Smooth muscle cell of the brain vasculature (primary cell): ENCODE measurements at places on chromosomes 6 and 20.
A peak's percentile ranks its signal among the peaks of the same experiment; 100 is the strongest.

DNA sequence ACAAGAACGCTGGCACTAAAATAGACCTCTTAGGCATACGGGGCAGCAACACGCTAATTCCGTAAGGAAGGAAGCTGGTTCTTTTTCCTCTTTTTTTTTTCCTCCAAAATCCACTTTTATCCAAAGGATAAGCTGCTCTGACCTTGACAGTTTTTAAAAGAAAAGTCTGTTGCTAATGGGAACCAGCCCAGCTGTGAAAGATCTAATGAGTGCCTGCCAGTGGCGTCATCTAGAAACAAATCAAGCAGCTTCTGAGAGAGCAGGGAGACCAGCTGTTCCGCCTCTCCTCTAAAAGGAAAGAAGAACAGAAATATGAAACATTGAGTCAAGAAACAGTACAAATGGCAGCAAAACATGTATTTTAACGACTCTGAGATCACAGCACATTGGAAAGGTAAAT, 78.6 kb downstream of the FAXC start:
- no peak for DNase-seq

GRCh38 chr6:147063469-147064031, 140.7 kb upstream of the STXBP5 start:
- peak; percentile 32 for DNase-seq

GRCh38 chr6:117989086-117989485, 82.0 kb downstream of the SLC35F1 start:
- no peak for DNase-seq

DNA sequence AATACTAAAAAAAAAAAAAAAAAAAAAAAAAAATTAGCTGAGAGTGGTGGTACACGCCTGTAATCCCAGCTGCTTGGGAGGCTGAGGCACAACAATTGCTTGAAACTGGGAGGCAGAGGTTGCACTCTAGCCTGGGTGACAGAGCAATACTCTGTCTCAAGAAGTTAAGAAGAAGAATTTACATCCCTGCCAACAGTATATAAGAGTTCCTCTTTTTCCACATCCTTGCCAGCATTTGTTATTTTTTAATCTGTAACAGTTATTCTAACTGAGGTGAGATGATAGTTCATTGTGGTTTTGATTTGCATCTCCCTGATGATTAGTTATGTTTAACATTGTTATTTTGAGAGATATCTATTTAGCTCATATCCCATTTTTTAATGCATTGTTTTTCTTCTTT, 20.3 kb upstream of the DYNLRB1 start:
- no peak for DNase-seq

- DNase-seq, result no peak
Observed at GRCh38 chr6:83592770-83593394, 80.5 kb downstream of the PRSS35 start.

DNA sequence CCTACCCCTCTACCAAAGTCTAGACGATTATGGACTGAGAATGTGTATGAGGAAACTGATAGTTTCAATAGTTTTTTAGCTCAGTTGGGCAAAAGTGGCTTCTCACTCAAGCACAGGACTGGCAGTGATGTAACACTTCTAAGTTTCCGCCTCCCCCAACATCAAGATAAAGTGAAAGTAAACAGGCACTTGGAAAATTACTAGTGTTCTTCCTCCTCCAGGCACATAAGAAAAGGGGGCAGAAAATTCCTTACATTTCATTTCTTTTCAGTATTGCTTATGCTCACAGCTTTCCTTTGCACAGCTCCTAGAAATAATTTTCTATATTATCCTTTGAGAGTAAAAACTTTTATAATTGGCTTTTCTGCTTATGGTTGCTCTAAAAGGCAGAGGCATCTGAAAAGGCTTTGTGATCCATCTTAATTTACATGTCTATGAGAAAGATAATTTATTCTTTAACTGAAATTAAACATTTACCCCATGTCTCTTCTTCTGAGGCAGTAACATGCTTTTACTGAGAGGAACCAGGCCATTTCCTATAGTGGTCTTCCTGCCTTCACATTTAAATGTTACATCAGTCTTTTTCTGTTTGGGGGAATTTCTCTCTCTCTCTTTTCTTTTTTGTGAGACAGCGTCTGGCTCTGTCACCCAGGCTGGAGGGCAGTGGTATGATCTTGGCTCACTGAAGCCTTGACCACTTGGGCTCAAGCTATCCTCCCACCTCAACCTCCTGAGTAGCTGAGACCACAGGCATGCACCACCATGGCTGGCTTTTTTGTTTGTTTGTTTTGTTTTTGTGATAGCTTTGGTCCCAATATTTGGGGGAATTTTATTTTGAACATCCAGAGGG, 65.0 kb upstream of the EEF1A1 start:
- DNase-seq, result no peak

GRCh38 chr6:138769102-138769676, 4.4 kb upstream of the CCDC28A start:
- no peak for DNase-seq

GRCh38 chr6:13523826-13524622, 36.6 kb upstream of the GFOD1 start:
- DNase-seq, result no peak

DNA sequence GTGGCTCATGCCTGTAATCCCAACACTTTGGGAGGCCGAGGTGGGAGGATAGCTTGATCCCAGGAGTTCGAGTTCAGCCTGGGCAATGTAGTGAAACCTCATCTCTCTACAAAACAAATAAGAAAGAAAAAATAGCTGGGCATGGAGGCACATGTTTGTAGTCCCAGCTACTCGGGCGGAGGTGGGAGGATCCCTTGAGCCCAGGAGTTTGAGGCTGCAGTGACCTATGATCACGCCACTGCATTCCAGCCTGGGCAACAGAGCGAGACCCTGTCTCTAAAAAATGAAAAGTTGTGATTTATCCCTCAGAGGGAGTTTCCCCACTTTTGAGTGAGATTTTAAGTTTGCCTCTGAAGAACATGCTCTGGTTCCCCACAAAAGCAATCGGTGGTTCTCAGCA, 17.4 kb upstream of the BMP7 start:
- DNase-seq, result no peak

DNA sequence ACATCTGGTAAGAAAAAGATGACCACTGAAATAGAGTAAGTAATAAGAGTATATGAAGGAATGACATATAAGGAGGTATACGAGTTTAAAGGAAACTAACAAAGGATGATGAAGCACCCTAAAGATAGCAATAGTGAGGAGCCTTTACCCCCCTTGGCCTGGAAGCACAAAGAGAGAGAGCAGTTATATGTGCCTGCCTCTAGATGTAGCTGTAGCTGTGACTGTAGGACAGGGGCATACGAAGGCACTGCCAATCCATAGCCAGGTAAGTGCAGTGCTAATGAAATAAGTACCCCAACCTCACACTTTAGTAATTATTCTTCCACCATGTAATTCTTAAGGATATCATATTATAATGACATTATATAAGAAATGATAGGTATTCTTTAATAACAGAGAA, 90.1 kb upstream of the FKBP1C start:
- no peak for DNase-seq

GRCh38 chr6:107653861-107654394, 164.0 kb downstream of the SOBP start:
- no peak for DNase-seq

- DNase-seq, result no peak
Observed at GRCh38 chr20:63556873-63557478, 3.0 kb downstream of the FNDC11 start.

DNA sequence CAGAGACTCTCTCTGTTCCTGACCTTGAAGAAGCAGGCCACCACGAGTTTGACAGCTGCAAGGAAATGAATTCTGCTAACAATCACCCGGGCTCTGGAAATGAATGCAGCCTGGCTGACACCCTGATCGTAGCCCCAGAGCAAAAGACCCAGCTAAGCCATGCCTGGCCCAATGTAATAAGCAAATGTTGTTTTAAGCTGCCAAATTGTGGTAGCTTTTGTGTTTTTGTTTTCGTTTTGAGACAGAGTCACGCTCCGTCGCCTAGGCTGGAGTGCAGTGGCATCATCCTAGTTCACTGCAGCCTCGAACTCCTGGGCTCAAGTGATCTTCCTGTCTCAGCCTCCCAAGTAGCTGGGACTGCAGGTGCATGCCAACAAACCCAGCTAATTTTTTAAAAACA, 3.3 kb upstream of the OXT start:
- no peak for DNase-seq

DNA sequence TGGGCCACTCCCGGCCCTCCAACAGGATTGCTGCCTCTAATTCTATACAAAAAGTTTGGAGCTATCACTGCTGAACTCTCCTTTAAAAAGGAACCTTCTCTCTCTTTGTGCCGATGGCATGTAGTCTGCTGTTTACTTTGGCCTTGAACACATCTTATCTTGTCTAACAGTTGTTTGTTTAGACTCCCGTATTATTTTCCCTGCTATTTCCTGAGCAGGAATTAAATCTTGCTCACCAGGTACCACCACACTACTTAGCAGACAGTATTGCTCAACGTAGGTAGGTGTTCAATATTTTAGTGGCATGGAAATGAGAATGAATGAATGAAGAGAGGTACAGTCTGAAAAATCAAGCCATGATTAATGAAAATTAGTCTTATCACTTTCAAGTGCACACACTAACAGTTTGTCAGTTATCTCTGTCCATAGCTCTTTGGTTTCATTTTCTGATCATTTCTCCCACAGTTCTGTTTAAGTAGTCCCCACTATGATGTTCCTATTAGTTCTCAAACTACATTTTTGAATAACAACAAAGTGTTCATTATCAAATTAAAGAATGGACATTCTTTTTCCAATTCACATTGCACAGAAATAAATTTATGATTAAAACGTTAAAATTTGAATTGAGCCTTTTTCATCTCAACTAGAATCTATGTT, 6.8 kb upstream of the HEY2 start:
- DNase-seq, result no peak

DNA sequence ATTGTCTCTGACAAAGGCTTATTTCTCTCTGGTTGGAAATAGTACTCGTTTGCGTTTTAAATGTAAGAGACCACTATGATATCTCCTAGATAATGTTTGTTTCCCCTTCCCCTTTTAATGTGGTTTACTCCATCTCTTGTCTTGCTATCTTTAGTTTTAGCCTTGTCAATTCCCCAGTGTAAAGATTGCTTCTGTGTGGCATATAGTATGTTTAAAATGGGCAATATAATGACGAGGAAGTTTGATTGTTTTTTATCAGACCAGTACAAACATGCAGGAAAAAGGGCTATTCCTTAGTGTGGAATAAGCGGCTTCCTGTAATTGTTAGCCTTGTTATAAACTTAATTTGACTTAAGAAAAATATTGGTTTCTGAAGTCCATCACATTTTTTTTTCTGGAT, 3.1 kb downstream of the QKI start:
- DNase-seq, result no peak

GRCh38 chr6:78799682-78800081, 67.7 kb upstream of the IRAK1BP1 start:
- no peak for DNase-seq
